Psoas muscle (tissue), 8 donors: ENCODE measurements at places on chromosomes 1 and 21. TPM values are rescaled to one million over a fixed set of nuclear protein-coding genes. Genes with fewer than 3 reads are reported as not detected.

AQP10 gene
- total RNA-seq, result not detected

PACC1 gene
- total RNA-seq, result 2.0 TPM

LCE2B gene
- total RNA-seq, result not detected

DCST2 gene
- 0.56 TPM for total RNA-seq

SLC1A7 gene
- 0.36 TPM for total RNA-seq

OPTC gene
- not detected for total RNA-seq

MTX1 gene
- total RNA-seq, result 17.0 TPM

OR6K6 gene
- total RNA-seq, result not detected

MASP2 gene
- total RNA-seq, result not detected

PRUNE1 gene
- 17.5 TPM for total RNA-seq

C1orf185 gene
- total RNA-seq, result not detected

CFAP107 gene
- not detected for total RNA-seq

GRCh38 chr1:17494114-17494729 lies 45.3 kb upstream of the ARHGEF10L start:
- peak; percentile 73 for DNase-seq

GRCh38 chr1:10765304-10765703 lies 31.1 kb downstream of the CASZ1 start:
- DNase-seq, result no peak

DNA sequence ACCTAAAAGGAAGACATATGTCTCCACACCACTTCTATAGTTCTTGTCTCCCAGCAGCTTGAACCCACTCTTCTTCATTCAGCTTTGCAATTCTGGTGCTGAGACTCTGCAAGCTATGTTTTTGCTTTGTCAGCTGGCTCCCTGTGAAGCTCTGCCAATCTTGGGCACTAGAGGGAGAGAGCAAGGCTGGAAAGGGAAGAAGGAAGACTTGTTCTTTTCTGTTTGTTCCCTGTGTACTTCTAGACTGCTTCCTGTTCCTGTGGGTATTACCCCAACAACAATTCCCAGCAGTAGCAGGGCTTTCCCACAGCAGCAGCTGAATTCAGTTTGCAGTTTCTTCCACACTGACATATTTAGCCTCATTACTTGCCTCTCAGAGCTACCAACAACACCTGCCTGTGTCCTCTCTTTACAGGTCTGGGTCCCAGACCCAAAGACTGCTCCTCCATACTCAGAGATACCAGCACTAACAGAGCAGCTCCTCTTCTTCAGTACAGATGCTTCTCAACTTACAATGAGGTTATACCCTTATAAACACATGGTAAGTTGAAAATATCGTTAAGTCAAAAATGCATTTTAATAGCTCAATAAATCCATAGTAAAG lies 275.2 kb upstream of the NEGR1 start:
- no peak for DNase-seq

GRCh38 chr1:16249596-16250241 lies 12.7 kb upstream of the CPLANE2 start:
- peak; percentile 72 for DNase-seq

DNA sequence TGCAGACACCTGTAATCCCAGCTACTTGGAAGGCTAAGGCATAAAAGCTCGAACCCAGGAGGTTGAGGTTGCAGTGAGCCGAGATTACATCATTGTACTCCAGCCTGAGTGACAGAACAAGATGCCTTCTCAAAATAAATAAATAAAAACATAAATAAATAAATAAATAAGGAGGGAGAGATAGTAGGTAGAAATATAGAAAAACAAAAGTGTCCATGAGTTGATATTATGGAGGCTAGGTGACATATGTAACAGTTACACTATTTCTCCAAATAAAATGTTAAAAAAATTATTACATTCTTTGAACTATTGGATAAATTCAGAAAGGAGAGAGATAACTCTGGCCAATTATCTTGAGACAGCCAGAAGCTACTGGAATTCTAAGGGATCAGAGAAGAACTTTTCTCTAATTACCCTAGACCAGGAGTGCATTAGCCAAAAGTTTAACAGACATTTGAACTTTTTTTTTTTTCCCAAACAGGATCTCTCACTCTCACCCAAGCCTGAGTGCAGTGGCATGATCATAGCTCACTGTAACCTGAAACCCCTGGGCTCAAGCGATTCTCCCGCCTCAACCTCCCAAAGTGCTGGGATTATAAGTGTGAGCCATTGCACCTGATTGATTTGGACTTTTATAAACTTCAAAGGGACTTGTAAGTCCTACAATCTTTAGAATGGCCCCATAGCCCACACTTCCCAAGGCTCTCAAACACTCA lies 17.6 kb downstream of the SYNJ1 start:
- DNase-seq, result no peak

GRCh38 chr1:58031416-58031815 lies 515.1 kb downstream of the OMA1 start:
- no peak for DNase-seq

DNA sequence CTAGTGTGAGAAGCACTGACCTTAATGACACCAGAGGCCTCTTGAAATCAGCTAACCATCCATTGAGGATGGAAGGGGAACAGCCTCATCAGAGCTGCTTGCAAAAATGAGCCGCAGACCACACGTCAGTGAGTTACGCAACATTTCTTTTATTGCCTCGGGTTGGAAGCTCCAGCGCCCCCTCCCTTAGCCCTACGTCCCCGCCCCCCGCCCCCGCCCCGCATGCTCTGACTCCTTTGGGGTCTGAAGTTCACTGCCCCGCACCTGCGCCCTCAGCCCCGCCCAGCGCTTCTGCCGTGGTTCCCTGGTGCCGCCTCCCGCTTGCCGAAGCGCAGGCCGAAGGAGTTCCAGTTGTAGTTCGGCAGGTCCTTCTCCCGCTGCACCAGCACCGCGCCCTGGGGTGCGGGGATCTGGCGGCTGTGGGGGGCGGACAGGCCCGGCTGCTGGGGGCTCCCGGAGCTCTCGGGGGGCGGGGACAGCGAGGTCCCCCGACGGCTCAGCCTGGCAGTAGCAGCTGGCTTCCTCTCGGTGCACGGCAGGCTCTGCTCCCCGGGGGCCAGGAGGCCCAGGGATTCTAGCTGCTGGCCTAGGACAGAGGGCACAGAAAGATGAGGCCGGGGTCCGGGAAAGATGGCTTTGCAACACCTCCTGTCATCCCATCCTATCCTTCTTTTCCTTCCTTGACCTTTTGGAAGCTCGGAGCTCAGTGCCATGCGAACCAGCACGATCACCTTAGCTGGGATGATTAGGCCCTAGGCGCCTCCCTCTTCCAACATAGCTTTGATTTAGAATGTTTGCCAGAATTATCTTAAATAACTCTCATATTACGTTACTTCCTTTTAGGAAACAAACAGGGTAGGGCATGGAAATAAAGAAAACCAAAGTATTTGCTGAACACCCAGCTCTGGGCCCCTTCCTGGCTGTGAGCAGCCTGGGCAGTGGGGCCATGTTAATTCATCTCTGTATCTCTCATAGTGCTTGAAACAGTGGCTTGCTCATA lies 5.8 kb downstream of the KISS1 start:
- no peak for DNase-seq

DNA sequence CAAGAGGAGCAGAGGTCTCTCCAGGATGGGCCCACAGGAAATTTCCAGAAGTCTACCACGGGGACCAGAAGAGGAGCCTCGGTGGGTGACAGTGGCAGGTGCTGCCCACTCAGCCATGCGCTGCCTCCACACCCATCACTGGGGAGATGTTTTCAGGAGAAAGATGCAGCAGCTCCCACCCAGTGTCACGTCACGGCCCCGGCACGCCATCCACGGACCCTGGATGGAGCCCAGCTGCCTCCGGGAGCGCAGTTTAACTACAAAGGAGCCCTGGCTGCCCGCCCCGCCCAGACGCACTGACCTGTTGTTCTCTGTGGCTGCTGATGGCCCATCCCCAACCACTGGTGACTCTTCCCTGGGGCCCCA lies 6.8 kb downstream of the TSPEAR start:
- DNase-seq, result peak; percentile 39

DNA sequence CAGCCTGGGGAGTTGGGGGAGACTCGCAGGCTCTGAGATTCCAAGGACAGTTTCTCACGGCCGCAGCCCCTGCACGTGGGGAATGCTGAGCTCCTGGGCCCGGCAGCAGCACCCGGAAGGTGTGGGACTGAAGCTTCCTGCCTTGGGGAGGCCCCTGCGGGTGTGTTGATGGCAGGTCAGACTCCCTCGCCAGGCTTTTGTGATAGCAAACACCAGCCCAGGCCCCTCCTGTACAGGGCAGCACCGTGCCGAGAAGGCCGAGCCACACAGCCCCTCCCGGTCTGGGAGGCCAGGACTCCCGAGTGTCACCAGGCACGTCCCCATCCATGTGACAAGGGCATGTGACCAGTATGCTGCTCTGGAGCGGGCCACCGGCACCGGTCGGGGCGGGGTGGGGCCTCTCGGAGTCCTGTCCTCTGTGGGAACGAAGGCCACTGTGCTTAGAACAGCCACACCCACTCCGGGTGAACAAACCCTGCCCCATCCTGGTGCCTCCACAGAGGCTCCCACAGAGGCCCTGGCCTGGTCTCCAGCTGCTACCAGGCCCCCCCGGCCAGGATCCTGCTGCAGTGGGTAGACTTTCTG lies 31.1 kb upstream of the ARHGEF16 start:
- peak; percentile 33 for DNase-seq

GRCh38 chr1:109627692-109628399 lies 8.2 kb downstream of the AMPD2 start:
- DNase-seq, result no peak

- no peak for DNase-seq
Observed at GRCh38 chr1:86207323-86207722, 50.8 kb upstream of the COL24A1 start.

DNA sequence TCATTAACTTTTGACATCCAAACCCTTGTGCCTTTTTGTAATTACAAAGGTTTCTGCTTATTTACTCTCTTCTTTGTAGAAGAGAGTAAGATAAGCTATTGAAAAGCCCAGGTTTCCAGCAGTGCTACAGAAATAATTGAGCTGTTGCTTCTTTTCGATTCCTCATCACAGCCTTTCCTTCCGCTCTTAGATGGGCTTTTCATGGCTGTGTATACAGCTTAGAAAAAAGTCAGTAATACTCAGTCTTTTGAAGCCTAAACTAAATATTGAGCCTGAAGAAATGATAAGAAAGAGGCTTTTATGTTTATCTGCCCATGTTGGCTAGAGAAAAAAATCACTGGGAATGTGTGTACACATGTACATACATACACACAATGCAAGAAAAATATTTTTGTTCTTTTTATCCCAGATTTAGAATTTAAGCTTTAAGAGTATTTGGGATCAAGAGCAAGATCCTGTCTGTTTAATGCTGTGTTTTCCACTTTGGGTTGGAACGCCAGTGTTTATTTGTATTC lies 172.4 kb downstream of the VPS13D start:
- no peak for DNase-seq

- no peak for DNase-seq
Observed at GRCh38 chr1:48450505-48450904, 21.5 kb downstream of the SPATA6 start.

DNA sequence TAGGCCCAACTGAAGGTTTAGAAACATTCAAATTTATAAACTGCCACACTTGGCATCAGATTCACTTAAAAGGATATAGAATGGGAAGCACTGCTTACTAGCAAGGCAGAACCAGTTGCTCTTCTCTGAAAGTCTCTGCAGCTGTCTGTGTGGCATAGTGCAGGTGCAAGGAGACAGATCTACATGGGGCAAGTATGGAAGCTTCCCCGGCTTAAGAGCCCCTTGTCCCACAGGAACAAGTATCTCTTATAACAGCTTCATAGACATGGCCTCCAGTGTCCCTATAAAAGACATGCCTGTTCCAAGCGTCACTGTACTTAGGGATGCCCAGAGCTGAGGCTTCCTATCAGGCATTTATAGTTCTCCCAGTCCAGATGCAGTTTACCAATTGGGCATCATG lies 26.5 kb downstream of the ZBTB8B start:
- no peak for DNase-seq

GRCh38 chr1:22288593-22289241 lies 145.8 kb upstream of the WNT4 start:
- DNase-seq, result no peak

- DNase-seq, result no peak
Observed at GRCh38 chr1:205171369-205171768, 40.1 kb downstream of the DSTYK start.

- DNase-seq, result no peak
Observed at GRCh38 chr1:165938844-165939243, 111.4 kb downstream of the UCK2 start.

- DNase-seq, result peak; percentile 91
Observed at GRCh38 chr1:201530741-201531531, 8.0 kb upstream of the NAV1 start.

- DNase-seq, result no peak
Observed at GRCh38 chr1:167454304-167454893, 63.9 kb downstream of the CD247 start.

GRCh38 chr1:22485431-22485830 lies 33.8 kb downstream of the ZBTB40 start:
- DNase-seq, result no peak

DNA sequence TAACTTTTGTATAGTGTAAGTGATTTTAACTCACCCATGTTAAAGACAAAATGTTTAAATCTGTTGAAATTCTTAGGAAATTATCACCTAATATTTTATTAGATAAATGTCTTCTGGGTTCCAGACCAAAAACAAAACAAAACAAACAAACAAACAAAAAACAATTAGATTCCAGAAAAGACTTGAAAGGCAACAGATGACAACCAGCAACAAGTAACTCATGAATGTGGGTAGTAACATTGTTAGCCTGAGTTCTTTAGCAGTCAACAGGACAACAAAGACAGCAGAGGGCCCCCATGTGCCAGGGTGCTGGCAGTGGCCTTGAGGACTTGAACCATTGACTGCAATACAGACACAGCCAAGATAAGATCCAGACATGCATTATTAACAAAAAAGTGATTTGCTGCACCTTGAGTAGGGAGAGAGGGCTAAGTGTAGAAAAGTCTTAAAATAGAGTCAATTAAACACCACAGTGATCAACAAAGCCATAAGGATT lies 2.4 kb upstream of the CD247 start:
- no peak for DNase-seq
